ENCODE measurements at places on chromosomes 3 and 15.

DNA sequence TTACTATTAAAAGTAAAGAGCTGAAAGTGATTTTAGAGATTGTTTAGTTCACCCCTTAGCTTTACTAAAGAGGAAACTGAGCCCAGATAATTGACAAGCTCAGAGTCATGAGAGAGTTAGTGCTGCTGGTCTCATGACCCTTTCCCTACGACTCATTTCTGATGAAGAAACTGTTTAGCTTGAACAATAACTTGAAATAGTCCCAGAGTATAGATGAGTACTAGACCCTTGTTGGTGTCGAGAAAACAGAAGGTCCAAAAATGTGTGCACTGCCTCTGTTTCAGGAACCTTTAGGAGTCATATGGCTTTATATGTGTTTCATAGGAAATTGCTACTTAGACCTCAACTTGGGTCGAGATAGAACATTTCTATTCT, 58.2 kb downstream of the IL16 start:
- no peak for DNase-seq

GRCh38 chr15:92034227-92034626, 180.7 kb downstream of the SLCO3A1 start:
- DNase-seq, result no peak

- no peak for DNase-seq
These were observed 94.8 kb upstream of the TLE3 start for GRCh38 chr15:70192490-70192889.

GRCh38 chr15:62769604-62770003, 272.9 kb upstream of the TPM1 start:
- DNase-seq, result no peak

- no peak for DNase-seq
These were observed 109.0 kb upstream of the UNC13C start for GRCh38 chr15:53869044-53869805.

DNA sequence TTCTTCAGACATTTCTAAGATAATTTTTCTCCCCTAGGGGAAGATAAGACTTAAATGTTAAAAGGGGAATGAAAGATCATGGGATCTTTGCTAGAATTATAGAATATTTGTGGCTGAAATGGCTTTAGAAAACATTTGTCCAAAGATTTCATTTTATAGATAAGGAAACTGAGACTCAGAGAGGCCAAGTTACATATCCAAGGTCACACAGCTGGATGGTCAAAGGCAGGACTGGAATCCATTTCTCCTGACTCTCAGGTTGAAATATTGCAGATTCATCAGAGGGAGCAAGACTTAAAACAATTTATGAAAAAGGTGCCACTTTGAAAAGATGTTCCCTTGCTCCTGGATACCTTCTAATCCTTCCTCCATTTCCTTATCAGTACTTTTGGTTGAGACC, 19.5 kb upstream of the LEKR1 start:
- no peak for DNase-seq

DNA sequence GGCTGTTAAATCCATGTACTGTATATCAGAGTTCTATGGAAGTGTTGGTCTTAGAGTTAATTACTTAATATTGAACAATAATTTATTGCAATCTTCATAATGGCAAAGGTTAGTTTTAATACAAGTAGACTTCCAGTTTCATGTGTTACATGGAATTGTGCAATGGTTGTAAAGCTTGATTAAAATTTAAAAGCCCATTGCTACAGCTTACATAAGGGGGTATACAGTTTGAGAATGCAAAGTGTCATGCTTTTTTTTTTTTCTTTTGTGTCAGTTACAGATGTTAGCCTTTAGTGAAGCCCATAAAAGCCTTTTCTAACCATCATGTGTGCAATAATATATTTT, 22.0 kb downstream of the CNOT10 start:
- DNase-seq, result no peak

DNA sequence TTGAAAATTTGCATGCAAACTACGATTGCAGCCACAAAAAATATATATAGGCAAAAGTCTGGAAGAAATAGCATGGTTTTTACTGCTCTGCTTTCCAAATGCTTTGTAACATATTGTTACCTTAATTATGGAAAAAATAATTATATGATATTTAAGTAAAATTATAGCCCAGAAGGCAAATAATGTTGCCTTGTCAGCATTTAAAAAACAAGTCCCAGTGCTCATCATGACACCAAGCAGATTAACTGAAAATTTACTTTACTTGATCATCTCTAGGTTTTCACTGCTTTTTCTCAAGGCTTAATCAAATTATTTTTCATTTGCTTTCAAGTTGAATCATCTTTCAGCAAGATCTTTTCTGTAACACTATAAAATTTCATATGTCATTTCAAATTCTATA, 262.9 kb downstream of the ZMAT3 start:
- no peak for DNase-seq

DNA sequence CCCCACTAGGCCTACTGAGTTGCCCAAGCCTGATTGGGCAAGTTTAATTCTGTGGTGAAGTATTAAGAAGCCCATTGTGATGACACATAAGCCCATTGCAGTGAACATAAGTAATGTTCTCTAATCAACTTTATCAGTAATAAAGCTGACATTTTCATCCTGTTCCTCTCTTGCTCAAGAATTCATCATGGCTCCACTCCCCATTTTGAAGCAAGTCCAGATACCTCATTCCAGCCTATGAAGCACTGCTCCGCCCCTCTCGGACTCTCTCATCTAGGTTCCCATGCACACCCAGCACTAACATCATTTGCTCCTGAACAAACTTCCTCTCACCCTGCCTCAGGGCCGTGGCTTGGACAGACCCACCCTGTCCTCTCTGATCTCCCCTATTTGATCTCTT, 10.5 kb downstream of the SHF start:
- no peak for DNase-seq
